ENCODE measurements at places on chromosomes 7 and 10.

- DNase-seq = peak; percentile 80
Observed at GRCh38 chr10:128062881-128063563, 63.2 kb downstream of the MKI67 start.

DNA sequence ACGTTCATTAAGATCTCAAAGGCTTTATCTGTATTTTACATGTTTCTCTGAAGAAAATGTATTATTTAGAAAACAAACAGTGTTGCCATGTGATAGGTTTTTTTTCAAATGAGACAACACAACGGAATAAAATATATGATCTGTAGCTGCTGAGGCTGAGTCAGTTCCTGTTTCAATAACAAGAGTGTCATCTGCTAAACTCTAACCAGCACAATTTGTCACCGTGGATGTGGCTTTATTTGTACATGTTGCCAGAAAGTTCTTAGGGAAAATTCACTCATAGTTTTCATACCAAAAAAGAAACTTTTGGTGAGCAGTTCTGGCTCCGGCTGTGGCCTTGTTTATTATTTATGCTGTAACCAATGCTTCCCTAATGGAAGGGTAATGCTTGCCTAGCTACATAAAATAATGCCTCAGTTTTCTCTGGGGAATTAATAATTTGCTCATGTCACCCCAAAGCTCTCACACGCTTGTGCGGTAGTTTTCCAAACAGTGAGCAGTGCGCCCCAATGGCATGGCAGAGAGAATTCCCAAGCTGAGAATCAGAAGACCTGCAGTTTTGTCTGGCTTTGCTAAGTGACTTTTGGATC is 20.3 kb upstream of the KLF6 start:
- peak; percentile 34 for DNase-seq

DNA sequence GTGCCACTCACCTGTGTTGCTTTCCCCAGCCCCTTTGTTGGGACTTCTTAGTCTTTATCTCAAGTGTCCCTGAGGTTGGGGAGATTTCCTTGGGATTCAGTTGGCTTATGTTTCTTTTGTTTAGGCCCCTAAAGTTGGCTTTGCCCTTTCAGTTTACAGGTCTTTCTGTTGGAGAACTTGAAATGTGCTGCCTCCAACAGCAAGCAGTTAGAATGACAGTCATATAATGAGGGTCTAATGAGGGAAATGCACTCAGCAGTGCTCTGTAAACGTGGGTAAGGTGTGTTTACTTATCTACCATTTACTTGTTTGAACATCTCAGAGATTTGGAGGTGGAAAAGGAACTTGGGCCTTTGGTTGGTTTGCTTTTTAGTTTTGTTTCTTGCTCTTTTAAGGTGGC is 191.4 kb upstream of the STK17A start:
- no peak for DNase-seq

GRCh38 chr7:83947260-83947659 is 247.3 kb downstream of the SEMA3A start:
- DNase-seq = no peak

DNA sequence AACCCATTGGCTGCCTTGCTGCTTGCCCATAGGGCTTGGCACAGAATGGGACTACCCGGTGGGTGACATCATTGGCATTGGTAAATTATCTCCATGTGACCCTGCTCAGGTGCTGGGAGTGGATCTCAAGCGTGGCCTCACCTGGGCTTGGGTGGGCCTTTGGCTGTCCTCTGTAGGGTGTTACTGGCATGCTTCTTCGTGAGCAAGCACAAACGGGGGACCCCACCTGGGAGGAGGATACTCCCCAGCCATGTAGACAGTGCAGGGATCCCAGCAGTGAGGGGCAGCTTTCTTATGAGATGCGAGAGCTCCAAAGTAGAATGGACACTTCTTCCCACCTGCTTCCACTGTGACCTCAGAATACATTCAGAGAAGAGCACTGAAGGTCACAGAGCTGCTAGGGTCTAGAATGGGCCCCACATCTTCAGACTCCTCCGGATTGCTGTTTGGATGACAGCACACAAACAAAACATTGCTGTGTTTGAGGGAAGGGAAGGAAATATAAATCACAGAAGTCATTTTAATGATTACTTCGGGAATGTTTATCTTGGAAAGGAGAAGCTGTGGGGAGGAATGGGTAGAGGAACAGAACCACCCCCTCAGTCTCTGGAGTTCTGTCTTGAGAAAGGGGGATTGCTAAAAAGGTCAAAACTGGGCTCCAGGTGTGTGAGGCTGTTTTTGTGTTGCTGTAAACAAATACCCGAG is 75.9 kb downstream of the SH2D4B start:
- no peak for DNase-seq

DNA sequence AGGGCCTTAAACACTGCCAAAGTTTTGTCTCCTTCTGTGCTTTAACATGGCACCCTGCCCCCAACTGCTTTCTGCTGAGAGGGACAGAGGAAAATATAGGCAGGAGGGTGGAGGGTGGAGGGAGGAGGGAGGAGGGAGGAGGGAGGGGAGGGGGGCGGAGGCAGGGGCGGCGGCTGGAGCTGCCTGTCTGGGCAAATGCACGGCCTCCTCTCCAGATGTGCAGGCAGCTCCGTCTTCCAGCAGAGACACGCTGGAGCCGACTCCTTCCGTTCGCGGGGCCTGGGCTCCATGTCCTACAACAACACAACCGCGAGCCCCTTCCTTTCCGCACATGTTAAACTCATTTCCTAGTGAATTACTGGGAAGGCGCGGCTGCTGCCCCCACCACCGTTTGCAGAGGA is 14.2 kb downstream of the EBF3 start:
- no peak for DNase-seq

DNA sequence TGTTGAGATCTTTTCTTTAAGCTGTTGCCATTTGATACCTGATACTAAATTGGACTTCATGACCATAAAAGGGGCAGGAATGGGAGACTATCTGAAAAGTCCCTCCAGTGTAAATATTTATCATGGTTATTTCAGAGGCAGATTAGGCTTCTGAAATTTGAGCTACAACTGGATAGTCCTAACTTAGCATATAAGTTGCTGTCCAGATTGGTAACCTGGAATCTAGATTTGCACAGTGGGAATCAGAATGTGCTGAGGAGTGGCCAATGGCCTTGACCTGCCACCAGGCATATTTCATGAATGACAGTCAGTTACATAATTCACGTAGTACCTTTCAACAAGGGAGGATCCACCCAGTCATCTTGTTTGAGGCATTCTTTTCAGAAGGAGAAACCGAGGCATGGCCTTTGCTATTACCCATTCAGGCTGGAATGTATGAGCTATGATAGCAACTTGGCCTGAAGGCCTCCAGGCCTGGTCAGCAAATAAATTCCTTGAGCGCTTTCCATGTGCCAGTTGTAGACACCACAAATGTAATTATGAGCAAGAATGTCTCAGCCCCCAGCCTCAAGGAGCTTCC is 80.0 kb downstream of the EEPD1 start:
- DNase-seq = no peak

GRCh38 chr10:132932461-132933307 is 9.7 kb downstream of the CFAP46 start:
- DNase-seq = no peak

- no peak for DNase-seq
Observed at GRCh38 chr10:94225589-94225988, 137.2 kb downstream of the NOC3L start.

- no peak for DNase-seq
Observed at GRCh38 chr7:112938863-112939573, 147.6 kb downstream of the GPR85 start.

DNA sequence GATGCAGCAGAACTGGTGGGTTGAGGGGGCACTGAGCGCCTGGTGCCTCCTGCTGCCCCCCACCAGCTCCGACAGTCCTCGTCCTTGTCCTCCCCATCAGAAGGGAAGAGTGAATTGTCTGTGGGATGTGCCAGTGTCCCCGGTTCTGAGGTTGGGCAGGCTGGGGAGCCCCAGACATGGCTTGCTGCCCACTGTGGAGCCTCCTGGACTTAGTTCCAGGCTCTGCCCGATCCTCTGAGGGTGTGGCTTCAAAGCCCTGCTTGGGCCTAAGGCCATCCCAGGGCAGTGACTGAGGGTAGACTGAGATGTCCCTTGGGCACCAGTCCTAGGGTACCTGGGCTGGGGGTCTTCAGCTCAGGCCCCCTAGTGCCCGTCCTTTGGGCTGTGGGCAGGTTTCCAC is 168.8 kb downstream of the RNF216 start:
- no peak for DNase-seq

DNA sequence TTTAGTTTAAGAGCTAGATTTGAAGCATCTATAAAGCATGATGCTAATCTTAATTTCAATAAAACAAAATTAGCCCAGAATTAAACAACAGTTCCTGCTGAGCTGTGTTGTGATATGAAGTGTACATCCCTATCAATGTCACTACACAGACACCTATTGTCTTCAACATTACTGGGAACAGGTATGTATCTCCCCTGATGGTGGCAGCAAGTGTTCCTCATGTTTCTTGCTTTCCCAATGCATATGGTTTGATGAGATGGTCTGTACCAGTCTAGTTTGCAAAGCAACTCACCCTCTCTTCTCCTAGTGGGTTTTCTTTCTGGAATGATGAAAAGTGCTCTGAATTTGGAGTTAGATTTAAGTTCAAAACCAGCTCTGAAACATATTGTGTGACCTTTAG is 38.1 kb downstream of the TSPAN12 start:
- DNase-seq = no peak

- no peak for DNase-seq
Observed at GRCh38 chr7:5429253-5429856, 5.7 kb upstream of the TNRC18 start.

- no peak for DNase-seq
Observed at GRCh38 chr7:82335927-82336326, 107.7 kb downstream of the CACNA2D1 start.

GRCh38 chr10:47364366-47364765 is 16.2 kb downstream of the RBP3 start:
- no peak for DNase-seq

DNA sequence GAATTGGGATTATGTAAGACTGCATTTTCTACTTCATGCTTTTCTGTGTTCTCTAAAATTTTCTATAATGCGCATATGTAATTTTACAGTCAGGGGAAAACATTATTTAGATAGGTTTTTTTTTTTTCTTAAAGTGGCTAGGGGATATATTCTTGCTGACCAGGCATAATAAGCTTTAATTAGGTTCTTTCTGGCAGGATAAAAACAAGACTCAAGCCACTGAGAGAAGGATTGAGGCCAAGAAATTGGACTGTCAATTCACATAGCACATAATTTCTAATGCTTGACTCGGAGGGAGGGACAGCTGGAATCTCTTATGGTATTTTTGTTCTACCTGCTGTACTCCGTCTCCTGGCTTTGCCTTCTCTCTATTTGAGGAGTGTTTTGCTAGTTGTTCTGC is 119.8 kb upstream of the NPVF start:
- DNase-seq = no peak

DNA sequence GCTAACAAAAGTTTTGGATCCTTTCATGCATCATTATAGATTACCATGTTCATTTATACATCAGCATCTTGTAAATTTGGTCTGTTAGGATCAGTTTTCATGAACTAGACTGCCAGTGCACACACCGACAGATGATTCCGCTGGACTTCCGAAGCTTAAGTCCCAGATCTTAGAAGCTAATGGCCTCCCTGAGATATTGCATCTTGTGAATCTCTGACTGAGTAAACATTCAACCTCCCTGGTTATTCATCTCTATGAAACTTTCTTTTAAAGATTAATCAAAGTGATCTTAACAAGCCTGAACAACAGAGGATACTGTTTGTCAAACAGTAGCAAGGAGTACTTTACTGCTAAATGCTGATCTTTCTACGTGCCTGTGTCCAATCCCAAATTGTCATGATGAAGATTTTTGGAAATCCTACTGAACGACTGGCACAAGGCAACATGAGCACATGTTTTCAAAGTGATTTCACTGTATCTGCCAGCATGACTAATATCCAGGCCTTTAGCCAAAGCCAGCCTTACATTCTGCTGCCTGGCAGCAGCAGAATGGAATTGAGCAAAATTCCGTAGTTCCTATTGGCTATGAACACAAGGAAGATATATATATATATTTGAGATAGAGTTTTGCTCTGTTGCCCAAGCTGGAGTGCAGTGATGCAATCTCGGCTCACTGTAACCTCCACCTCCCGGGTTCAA is 91.3 kb upstream of the ANK3 start:
- no peak for DNase-seq

DNA sequence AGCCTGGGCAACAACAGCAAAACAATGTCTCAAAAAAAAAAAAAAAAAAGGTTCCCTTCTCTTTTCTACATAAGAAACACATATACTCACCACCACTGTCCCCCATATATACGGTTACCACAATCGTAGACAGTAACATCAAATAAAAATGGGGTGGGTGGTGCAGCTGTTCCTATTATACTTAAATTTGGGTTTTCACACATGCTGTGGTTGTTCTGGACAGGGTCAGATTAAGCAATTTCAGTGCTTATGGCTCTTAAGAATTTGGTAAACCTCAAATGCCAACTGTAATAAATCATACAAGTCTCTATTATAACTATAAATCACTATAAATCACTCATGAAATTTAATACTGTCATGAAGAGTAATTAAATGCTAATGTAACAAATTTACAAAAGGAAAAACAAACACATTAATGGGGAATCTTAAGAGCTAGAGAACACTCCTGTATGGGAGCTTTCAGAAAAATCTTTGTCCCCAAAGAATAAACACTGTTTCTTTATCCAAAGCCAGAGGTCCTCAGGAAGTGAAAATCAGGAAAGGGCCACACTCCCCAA is 143.6 kb downstream of the GLI3 start:
- DNase-seq = no peak

- no peak for DNase-seq
Observed at GRCh38 chr10:9926003-9926402, 1091.7 kb upstream of the CELF2 start.

GRCh38 chr7:137674551-137675409 is 172.0 kb downstream of the DGKI start:
- no peak for DNase-seq

GRCh38 chr7:101916876-101917275 is 99.5 kb downstream of the CUX1 start:
- DNase-seq = no peak

DNA sequence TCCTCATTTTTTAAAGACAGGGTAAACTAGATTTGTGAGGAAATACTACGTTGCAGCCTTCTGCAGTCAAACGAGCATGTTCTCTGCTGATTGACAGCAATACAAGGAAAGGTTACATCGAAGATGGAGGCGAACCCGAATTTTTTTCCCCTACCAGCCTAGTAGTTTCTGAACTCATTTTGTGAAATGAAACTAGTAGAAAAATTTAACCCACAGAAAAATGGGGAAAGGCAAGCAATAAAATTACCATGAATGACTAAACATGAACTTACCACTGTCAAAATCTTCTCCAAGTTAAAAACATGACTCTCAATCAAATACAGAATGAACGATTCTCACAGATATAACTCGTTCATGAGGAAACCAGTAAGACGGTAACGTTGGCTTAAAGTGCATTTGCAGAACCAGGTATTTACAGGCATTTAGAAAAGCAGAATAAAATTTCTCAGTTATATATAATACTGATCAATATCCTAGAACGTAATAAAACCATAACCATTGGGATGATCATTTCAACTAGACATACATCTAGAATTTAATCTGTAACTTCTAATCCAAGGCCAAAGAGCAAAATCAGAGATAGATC is 73.9 kb downstream of the CELF2 start:
- peak; percentile 25 for DNase-seq

DNA sequence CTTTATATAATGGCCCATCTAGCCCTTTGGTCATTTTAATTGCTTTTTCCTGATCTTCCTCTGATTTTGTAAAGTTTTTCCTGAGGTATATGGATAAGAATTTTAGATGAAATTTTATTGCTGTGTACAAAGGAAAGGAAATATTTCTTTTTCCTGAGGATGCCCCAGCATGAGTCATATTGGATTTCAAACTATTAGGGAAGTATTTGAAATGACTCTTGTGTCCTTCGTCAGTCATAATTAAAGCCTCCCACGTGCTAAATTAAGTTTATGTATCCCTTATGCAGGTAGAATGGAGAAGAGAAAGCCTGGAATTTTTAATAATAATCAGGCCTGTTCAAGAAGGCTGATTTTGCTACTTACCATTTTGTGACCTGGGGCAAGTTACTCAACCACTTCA is 82.6 kb upstream of the GLI3 start:
- no peak for DNase-seq
